CD4-positive, alpha-beta T cell treated with Interleukin-1 beta for 1 hour (primary cell): ENCODE measurements at places on chromosomes 16 and 17.

- no peak for DNase-seq
Measured at GRCh38 chr16:54933281-54934011, 2.8 kb downstream of the IRX5 start.

DNA sequence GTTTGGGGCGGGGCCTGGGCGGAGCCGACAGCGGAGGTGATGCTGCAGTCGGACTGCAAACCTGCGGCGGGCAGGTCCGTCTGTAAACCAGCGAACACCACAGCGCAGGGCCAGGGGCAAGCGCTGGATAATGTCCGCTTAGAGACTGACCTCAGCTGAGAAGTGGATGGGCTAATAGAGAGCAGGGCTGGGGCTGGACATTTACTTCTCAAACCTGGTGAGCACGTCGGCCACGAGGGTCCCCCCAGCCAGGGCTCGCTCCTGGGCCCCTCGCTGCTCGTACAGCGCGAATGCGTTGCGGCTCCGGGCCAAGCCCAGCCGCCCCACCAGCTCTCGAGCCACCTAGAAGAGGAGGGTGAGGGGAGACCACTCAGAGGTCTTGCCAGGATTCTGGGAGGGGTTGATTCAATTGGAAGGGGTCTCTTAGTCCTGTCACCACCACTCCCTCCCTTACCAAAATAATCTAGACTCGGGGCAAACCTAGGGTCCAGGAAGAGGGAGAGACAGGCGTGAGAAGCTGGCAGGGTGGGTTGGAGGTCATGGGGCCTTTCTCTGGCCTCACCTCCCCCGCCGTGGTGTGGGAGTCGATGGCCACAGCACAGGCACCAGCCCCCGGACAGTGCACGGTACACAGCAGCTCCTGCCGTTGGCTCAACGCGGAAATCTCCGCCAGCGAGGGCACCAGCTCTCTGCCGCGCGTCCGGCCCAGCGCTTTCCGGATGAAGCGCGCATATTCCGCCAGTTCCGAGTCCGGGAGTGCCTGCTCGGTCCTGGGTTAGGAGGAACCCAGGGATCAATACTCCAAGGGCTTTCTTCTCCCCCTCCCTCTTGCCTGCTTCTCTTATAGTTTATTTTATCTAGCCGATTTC, 5.8 kb downstream of the PLEKHH3 start:
- DNase-seq, result no peak

DNA sequence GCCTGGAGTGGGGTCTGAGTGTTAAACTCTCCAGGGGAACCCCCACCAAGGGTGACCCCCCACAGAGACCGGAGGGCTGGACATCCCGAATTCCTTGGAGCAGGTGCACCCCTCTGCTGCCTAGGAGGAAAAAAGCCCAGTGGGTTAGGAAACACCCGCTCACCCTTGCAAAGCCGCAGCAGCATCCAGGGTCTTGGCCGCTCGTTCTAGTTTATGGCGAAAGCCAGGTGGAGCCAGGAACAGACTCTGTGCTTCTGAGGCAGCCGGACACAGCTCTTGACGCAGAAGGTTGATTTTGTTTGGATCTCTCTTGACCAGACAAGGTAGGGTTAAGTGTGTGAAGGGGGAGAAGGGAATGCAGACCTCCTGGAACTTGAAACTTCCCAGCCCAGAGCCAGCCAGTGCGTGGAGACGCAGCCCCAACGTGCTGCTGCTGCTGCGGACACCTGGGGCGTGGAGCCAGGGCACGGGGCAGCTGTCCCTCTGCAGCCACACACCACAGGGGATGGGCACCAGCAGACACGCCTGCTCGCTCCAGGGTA, 154.5 kb downstream of the LAT start:
- no peak for DNase-seq

- DNase-seq, result no peak
Measured at GRCh38 chr17:33895491-33895890, 359.6 kb upstream of the CCL2 start.

DNA sequence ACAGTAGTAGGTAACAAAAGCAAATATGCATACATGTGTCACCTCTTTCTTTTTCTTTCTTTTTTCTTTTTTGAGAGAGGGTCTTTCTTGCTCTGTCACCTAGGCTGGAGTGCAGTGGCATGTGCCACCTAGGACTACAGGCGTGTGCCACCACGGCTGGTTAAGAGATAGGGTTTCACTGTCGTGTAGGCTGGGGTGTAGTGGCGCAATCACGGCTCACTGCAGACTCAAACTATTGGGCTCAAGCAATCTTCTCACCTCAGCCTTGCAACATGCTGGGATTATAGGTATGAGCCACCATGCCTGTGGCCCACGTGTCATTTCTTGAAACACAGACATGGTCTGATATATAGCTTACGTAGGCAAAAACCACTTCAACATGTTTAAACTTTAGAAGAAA, 397.7 kb upstream of the PMFBP1 start:
- DNase-seq, result no peak

- no peak for DNase-seq
Measured at GRCh38 chr17:55731586-55732250, 9.1 kb upstream of the TMEM100 start.

DNA sequence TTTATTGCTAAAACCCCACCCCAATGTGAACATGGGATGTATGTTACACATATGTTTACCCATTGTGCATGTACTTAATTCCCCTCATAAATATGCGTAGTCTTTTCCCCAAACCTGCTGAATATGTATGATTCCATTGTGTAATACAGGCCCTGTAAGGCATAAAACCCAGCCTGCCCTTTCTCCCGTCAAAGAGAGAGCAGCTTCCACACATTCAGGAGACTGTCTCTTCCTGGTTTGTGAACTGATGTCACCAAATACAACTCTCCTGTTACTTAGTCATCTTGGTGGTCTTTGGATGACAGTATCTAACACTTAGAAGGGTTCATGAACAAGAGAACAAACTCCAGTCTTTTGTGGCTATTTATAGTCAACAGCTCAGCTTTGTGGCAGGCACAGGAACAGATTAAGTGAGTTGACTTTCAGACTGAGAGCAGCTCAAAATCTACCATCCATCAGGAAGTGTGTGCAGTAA, 24.7 kb upstream of the TMC7 start:
- DNase-seq, result no peak

- no peak for DNase-seq
Measured at GRCh38 chr17:14752011-14752410, 451.1 kb downstream of the HS3ST3B1 start.

GRCh38 chr17:1374431-1375177, 25.4 kb downstream of the YWHAE start:
- no peak for DNase-seq

- DNase-seq, result no peak
Measured at GRCh38 chr17:60887614-60888028, 210.0 kb downstream of the BCAS3 start.

GRCh38 chr17:8105957-8106398, 12.3 kb downstream of the ALOXE3 start:
- no peak for DNase-seq

- DNase-seq, result peak; percentile 83
Measured at GRCh38 chr17:75012346-75013091, at the start of gene MRPL58. MRPL58 (plus strand) TSS chr17:75012670; CDS start chr17:75012687, 17 bp downstream.

- DNase-seq, result no peak
Measured at GRCh38 chr16:31714903-31715504, 158.6 kb upstream of the ZNF267 start.

DNA sequence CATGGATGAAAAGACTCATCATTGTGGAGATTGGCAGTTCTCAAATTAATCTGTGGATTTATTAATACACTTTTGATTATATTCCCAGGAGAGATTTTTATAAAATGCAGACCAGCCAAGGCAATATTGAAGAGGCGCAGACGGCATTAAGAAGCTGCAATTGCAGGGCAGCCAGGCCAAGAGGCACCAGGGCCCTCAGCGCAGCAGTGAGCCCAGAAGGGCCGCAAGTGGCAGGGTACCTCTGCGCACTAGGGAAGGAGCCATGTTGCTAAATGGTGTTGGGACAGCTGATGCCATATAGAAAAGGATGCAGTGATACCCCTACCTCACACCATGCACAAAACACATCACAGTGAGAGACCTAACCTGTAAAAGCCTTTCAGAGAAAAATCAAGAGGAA, 36.6 kb upstream of the CHMP6 start:
- DNase-seq, result no peak

- peak; percentile 29 for DNase-seq
Measured at GRCh38 chr17:20156196-20157000, 147.2 kb downstream of the SPECC1 start.

DNA sequence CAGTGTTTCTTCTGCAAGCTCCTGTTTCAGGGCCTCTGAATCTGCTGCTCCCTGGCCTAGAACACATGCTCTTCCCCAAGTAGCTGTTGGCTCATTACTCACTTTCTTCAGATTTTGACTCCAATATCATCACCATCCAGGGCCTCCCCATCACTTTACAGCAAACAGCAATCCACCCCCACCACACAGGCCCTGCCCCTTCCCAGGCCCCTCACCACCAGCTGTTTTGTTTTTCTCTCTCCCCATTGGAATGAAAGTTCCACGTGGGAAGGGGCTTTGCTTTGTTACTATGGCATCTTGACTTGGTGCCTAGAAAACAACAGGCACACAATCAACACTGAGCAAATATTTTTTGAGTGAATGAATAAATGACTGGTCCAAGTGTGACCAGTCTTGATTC, 4.0 kb downstream of the TMEM170A start:
- no peak for DNase-seq

DNA sequence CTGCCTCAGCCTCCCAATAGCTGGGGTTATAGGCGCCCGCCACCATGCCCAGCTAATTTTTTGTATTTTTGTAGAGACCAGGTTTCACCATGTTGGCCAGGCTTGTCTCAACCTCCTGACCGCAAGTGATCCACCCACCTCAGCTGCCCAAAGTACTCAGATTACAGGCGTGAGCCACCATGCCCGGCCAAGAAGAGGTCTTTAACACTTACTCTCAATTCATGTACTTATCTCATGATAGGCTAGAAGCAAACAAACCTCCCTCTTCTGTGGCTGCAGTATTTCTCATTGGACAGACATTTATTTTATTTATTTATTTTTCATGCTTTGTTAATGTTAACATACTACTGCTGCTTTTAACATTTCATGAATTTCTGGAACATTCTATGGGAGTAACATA, 7.0 kb upstream of the NT5C start:
- DNase-seq, result no peak

DNA sequence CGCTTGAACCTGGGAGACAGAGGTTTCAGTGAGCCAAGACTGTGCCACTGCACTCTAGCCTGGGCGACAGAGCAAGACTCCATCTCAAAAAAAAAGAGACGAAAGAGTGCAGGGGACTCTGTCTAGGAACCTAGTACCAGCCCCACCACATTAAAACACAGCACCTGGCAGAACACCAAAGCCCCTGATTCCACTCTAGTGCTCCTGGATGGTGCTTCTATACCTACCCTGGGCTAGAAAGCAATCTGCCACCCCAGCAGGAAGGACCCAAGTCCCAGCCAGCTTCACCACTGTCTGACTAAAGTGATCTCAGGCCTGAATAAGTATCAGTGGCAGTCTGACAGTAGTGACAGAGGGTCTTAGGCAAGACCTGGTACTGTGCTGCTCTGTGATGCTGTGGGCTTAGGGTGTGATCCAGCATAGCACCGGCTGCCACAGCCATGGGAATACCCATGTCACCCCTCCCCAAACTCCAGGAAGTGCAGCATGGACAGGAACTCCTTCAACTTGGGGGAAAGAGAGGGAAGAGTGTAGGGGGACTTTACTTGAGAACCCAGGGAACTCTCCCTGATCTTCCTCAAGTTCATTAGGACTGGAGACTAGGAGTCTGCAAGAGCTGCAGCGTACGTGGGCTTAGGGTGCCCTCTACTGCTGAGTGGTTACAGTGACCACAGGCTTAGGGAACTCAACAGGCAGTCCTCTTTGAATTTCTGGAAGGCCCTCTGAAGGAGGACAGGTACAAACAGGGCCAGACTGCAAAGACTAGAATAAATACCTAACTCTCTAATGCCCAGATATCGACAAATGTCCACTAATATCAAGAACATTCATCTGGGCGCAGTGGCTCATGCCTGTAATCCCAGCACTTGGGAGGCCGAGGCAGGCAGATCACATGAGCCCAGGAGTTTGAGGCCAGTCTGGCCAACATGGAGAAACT, 30.0 kb upstream of the RNF43 start:
- DNase-seq, result peak; percentile 66

GRCh38 chr16:2148714-2149629, 547 bp downstream of the RAB26 start:
- DNase-seq, result no peak

- no peak for DNase-seq
Measured at GRCh38 chr16:11092788-11093571, 148.6 kb downstream of the CLEC16A start.

- no peak for DNase-seq
Measured at GRCh38 chr17:62854098-62854680, 46.1 kb upstream of the MARCHF10 start.

DNA sequence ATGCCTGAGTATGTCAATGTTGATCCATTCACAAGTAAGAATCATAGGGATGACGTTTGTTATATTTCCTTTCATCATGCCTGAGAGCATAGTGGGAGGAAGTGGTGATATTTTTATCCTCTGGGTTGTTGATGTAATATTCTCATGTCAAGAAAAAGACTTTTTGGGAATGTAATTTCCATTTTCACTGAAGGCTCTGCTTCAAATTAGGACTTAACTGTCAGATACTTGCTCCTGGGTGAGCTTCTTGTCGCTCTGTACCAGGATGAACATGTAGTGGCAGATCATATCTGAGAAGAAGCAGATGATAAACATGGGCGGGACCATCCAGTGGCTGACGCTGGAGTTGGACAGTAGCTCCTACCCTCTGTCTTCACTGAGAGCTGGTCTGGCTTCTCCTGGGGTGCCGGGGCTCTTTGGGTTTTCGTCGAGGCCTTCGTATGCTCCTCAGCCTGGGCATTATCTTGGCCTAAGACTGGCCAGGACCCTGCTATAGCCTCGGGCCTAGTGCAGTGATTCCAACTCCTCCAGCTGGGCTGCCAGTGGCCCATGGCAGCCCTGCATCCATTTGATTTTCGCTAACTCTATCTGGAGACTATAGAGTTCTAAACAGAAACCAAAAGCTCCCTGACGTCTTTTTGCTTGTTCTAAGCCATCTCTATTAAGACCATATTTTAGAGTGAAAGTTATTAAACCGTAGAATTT, 19.7 kb downstream of the CYB5B start:
- DNase-seq, result peak; percentile 54

DNA sequence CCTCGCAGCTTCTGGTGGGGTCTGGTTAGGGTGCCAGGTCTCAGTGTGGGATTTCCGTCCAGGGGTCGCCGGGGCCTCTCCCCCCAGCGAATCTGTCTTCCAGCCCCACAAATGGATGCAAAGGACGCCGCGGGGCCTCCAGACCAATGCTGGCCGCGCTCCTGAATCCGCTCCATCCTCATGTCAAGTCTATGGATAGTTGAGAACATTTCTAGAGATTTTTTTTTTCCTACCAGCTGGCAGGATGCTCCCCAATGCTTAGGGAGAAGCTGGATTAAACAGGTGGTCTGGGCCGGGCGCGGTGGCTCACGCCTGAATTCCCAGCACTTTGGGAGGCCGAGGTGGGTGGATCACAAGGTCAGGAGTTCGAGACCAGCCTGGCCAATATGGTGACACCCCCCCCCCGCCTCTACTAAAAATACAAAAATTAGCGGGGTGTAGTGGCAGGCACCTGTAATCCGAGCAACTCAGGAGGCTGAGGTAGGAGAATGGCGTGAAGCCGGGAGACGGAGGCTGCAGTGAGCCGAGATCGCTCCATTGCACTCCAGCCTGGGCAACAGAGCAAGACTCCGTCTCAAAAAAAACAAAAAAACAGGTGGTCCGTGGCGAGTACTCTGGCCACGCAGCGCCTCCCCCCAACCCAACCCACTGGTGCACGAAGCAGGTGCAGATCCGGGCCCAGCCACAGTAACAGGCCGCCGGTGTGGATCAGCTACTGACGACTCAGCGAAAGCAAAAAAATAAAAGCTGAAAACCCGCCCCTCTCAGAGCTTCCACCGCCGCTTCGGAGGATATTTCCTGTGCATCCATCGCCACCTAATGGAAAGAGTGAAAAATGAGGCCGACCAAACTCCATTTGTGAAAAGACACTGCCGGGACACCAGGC, 1.1 kb upstream of the NXN start:
- peak; percentile 89 for DNase-seq
